ENCODE measurements at places on chromosomes 2 and 18.

DNA sequence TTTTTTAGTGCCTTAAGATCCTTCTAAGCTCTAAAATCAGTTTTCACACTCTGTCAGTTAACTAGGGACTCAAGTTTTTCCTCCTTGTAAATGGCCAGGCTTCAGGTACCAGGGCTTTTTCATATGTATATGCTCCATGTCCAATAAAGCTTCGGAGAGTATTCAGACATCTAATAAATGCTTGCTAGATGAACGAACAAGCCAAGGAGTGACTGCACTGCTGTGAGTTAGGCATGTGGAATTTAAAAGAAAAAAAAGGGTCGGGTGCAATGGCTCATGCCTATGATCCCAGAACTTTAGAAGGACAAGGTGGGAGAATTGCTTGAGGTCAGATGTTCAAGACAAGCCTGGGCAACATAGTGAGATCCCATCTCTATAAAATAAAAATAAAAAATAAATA lies 81.9 kb downstream of the CDH2 start:
- DNase-seq: no peak

GRCh38 chr18:37584952-37585695 lies 19.5 kb upstream of the CELF4 start:
- peak; percentile 76 for DNase-seq

DNA sequence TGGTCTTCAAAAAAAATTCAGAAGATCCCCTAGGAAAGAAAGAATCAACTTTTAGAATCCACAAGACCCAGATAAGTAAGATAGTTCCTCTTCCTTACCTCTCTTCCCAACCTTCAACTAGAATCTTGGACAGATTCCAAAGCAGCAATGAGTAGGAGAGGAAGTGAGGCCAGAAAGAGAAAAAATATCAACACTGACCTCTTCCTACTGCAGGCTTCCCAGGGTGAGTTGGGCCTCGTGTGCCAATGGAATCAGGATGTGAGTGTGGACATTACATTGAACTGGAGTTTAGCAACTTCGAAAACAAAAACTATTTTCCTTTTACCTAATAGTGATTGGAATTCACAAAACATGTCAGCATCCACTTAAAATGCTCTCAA lies 102.5 kb upstream of the PIEZO2 start:
- DNase-seq: no peak

GRCh38 chr2:85248773-85249509 lies 78.8 kb downstream of the TGOLN2 start:
- no peak for DNase-seq

DNA sequence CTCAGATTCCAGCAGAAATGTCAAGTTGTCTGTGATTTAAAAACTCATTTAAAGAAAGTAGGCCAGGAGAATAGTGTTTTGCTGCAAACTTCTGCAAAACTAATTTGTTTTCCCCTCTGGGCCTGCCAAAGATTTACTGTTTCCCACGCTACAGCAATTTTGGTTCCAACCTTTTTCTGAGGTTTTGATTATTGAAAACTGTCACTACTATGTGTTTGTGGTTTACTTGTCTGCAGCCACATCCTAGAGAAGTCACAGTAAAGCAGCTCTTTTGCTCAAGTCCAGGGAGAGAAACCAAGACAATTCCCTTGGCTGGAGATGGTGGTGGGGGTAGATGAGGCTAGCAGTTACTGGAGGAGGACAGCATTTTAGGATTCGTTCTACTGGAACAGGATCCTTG lies 12.8 kb downstream of the IL1R2 start:
- DNase-seq: no peak

DNA sequence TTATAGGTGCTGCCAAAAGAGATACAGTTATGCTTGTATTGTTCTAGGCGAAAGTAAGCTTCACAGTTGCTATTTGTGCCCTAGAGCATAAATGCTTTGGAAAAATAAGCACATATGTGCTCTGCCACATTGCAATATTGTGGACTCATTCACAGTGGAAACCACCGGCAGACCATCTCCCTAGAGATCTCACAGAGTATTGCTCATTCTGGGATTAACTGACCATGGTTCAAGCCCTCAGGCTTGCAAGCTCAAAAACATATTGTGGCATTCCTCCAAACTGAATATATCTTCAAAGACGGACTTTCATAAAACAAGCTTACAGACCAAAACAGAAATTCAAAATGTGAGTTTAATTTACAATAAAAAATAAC lies 158.2 kb upstream of the CCDC150 start:
- no peak for DNase-seq

All from H9 (cell line).